ENCODE measurements at places on chromosomes 16 and 17.

GRCh38 chr17:73765824-73766563 lies 121.7 kb upstream of the SDK2 start:
- DNase-seq = no peak

DNA sequence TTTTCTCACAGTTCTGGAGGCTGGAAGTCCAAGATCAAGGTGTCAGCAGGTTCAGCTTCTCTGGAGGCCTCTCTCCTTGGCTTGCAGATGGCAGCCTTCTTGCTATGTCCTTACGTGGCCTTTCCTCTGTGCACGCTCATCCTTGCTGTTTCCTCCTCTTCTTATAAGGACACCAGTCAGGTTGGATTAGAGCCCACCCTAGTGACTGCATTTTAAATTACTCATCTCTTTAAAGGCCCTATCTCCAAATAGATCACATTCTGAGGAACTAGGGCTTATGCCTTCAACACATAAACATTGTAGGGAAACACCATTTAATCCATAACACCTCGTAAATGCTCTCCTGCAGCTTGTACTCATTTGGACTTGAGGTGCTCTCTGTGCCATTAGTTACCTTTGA lies 36.3 kb downstream of the DHRS7C start:
- DNase-seq = no peak

GRCh38 chr16:84361546-84361945 lies 6.8 kb upstream of the ATP2C2 start:
- DNase-seq = no peak

DNA sequence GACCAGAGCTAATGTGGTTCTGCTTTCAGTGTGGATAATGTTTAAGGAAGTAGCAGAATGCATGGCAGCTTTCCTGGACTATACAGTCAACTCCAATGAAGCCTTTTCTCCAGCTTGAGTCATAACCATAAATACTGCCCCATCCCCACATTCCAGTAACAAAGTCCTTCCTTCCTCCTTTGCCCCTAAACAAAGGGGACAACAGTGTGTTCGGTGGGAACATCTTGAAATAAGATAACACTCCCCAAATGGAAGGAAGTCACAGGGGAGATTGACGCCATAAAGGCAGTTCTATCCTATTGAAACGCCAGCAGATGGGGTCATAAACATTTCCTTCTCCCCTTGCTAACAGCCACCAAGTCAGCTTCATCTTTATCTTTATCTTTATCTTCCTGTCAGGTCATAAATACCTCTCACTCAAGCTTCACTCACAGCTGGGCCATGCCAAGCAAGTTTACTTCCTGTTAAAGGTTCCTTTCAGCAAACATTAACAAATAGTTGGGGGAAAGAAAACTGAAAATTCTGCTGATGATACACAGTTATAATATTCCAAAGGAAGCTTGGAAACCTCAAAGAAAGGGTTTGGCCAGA lies 136.7 kb downstream of the SNX11 start:
- DNase-seq = no peak

DNA sequence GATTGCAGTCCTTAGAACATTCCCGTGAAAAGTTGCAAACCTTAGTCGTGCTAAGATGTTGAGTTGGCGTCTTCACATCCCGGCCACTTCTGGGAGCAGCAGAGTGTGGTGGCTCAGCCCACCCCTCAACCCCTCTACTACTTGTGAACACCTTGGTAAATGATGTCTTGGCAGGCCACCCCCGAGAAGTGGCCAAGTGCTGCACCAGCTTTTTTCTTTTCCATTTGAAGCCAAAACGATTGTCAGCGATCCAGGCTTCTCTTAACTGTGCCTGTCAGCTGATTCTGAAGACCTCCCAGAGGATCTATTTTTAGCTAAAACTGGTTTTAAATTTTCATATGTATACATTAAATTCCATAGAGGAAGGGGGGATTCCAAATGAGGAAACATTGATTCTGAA lies 247.5 kb downstream of the CDH13 start:
- no peak for DNase-seq

DNA sequence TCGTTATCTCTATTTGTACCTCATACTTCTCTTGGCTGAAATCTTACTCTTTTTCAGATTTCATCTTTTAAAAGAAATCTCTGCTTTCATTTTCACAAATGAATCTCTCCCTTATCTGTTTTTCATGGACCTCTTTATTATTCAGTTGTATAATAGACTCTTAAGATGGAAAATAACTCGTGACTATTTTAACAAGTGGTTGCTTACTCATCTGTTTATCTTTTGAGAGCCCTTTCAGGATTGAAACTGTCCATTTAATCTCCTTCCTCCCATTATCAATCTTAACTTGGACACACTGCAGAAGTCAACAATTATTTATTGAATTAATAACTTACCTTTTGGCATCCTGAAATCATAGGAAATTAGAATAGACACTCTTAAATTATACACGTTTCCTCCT lies 68.8 kb downstream of the ABCA8 start:
- no peak for DNase-seq

DNA sequence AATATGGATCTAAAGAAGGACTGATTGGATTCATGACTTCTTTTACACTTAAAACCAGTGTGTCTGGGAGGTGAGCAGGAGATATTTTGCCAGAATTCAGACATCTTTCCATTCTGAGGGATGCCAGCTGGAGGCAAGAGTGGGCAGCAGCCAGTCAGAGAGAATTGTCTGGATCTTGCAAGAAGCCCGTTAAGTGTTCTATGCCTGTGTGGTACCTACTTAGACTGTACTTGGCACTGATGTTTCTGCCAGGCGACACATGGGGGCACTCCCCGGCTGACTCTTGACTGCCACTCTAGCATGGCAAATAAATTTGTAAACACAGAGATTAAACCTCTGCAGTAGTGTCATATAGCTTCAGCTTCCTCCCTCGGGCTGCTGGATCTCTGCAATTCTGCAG lies 247.7 kb downstream of the UTP18 start:
- DNase-seq = no peak

DNA sequence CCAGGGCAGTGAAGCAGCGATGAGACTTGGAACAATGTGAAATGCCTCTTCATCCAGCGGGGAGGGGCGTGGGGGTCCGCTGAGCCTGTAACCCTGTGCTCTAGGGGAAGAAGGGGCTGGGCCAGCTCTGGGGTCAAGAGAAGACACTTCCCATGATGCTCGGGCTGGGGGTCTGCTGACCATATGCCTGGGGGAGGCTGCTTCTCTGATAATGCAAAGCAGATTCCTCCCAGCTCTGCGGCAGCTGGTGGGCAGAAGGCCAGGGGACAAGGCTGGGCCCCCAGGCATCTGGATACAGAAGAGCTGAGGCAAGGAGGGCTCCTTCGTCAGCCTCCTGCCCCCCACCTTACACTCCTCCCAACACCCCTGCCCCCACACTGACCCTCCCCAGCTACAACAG lies 24.7 kb downstream of the NGFR start:
- DNase-seq = no peak

- no peak for DNase-seq
These were observed at the start of gene BCKDK for GRCh38 chr16:31108035-31108793. Gene BCKDK (plus strand): TSS chr16:31108386. CDS start chr16:31109224, 838 bp downstream.

- no peak for DNase-seq
These were observed 6.4 kb downstream of the ST6GALNAC2 start for GRCh38 chr17:76579281-76579680.

DNA sequence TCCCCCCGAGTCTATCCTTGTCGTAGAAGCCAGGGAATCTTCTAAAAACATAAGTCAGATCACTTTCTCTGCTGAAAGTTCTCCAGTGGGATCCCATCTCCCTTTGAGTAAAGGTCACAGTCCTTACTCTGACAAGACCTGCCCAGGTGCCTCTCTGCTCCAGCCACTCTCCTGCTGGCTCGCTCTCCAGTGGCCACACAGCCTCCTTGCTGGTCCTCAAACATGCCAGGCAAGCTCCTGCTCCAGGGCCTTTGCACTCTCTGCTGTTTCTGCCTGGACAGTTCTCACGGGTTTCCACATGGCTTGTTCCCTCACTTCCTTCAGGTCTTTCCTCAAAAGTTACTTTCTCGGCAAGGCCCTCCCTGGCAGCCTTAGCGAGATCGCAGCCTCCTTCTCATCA lies 3.4 kb downstream of the B9D1 start:
- no peak for DNase-seq

GRCh38 chr17:68705714-68706076 lies 104.5 kb upstream of the FAM20A start:
- DNase-seq = no peak

DNA sequence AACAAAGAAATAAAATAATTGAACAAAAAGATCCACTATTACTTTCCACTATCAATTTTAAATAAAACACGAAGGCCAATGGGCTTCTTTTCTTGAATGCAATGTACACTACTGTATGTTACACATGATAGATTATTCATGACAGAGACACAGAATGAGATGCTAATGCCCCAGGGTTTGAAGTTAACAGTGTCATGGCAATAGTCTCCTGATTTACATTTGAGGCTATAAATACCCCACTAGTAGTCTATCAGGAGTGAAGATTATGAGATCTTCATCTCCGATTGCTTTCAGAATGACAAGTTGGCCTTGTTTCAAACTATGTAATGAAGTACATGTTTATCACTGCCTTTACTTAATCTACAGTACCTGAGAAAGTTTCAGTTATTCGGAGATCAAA lies 84.4 kb downstream of the RPGRIP1L start:
- no peak for DNase-seq

DNA sequence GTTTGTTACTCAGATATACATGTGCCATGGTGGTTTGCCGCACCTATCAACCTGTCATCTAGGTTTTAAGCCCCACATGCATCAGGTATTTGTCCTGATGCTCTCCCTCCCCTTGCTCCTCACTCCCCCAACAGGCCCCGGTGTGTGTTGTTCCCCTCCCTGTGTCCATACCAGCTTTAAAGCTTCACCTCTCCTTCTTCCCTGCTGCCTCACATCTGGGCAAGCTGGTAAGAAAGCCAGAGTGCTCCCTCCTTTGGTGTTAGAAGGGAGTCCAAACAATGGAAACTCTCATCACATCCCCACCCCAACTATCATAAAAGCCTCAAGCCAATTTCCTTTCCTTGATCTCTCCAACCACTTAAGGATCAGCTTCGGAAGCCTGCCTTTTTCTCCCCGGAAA lies 1115.6 kb upstream of the GOT2 start:
- no peak for DNase-seq

DNA sequence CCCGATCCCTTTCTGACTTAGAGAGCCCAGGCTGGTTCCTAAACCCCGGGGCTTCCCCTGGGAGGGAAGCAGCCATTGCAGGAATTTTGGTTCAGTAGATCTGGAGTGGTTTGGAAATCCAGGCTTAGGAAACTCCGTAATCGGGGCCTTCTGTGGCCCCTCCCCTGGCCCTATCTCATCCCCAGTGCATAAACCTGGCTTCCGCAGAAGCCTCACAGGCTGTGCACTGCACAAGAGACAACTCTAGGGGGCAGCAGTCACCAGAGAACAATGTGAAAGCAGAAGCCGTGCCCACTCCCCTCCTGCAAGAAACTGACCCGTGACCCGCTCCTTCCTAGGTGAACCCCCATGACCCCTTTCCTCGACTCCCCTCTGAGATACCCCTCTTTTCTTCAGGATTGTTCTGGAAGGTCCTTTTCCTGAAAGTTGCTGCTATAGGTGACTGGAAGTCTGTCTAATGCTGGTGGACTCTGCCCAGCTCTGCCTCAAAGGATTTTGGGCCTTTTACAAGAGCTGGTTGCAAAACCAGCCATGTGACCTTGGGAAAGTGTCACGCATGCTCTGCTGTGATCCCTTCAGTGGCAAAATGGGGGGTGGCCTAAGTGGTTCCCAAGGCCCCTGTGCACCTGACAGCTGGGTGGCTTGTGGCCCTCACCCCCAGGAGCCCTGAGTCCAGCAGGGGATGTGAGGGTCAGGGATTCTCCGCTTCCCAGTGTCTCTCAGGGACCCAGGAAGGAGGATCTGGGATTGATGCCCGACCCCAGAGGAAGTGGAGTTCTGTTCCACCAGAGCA lies 14.4 kb downstream of the GUCY2D start:
- no peak for DNase-seq

DNA sequence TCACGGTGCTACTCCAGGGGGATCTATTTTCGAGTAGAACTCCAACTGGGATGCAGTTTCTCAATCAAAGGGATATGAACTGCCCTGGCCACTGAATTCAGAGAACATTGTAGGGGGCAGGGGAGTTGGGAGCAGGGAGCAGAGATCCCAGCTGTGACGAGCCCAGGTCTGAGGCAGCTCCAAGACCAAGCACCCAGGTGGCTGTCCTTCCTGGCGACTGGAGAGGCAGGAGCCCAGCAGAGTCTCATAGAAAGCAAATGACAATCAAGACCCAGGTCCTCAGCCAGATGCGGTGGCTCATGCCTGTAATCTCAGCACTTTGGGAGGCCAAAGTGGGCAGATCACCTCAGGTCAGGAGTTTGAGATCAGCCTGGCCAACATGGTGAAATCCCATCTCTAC lies 60.1 kb downstream of the TK2 start:
- DNase-seq = no peak

- no peak for DNase-seq
These were observed 187.5 kb upstream of the CDH11 start for GRCh38 chr16:65309354-65309753.

DNA sequence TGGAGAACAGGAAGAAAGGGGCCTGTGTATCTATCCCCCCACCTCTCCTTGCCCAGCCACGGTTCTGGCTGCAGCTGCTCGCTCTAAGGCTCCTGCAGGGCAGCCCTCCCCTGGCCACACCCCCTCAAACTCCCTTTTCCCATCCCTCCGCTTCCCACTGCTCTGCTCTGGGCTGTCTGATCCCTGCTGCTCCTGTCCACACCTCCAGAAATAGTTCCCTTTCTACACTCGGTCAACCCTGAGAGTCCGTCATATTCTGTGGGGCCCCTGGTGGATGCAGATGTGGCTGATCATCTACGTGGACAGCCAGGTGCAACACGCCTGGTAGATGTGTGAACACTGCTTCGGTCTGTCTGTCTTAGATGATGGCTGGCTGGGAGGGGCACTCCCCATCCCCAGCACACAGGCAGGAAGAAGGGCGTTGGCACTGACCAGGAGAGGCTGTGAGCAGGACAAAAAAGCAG lies 19.3 kb upstream of the KRT19 start:
- DNase-seq = peak; percentile 53

GRCh38 chr16:2174396-2175131 lies 19.0 kb downstream of the TRAF7 start:
- no peak for DNase-seq

DNA sequence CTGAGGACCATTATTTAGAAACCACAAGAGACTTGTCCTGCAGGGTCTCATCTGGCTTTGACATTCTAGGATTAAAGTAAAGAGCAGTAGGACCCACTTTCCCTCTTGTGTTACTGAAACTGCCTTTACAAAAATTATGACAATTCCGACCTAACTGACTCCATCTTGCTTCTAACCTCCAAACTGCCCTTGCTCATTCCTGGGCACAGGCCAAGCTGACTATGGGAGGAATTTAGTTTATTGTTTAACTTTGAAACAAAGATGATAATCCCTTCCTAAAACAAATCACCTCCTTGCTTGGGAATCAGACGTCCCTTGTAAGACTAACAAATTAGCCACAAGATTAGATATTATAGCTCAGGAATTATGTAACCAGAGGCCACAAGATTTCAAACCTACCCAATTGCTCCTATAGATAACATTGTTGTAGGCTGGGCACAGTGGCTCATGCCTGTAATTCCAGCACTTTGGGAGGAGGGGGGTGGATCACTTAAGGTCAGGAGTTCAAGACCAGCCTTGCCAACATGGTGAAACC lies 87.0 kb upstream of the FBXO47 start:
- peak; percentile 20 for DNase-seq

Measured in retinal pigment epithelial cell (primary cell).